ENCODE measurements at places on chromosomes 16 and 17.

- DNase-seq, result no peak
These were observed 41.7 kb downstream of the ANKRD11 start for GRCh38 chr16:89448656-89449055.

- DNase-seq, result no peak
These were observed 13.9 kb upstream of the KDM8 start for GRCh38 chr16:27189335-27189972.

DNA sequence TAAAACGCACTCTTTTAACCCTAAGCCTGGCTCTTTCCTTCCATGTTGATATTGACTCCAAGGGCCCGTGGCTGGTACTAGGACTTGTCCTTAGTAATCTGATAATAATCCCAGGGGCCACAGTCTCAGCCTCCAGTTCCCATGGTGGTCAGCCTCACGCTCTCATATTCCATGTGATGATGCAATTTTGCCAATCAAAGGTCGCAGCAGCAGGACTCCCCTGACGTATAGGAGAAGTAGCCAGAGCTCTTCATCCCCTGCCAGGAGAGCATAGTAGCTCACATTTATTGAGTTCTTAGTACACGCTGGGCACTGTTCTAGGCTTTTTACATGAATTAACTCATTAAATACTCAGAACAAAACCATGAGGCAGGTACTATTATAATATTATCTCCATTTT, 42.4 kb downstream of the CD300LF start:
- DNase-seq, result no peak

GRCh38 chr17:74918906-74919305, 4.1 kb downstream of the USH1G start:
- no peak for DNase-seq

- DNase-seq, result peak; percentile 94
These were observed 11.2 kb downstream of the GALK1 start for GRCh38 chr17:75753514-75754377.

DNA sequence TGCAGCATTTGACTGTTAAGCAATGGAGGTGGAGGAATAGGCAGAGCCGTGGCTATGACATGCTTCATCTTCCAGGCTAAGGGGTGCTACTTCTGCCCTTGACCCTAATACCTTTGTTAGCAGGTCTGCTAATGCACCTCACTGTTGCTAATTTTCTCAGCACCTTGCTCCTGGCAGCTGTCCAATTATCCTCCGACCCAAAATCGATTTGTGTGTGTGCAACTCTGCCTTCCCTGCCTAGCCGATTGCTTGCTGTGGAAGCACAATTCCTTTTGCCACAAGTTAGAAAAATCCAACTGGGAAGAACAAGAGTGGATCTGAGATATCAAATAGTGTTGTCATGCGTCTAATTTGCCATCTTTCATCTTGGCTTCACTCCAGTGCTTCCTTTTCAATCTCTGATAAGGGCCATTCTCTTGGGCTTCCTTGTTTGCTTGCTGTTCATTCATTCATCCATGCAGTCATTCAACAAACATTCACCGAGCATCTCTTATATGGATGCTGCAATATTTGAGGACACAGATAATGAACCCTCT, 422.8 kb downstream of the RBFOX1 start:
- no peak for DNase-seq

GRCh38 chr17:75144816-75145512, 9.3 kb downstream of the JPT1 start:
- no peak for DNase-seq

- DNase-seq, result no peak
These were observed 363.8 kb downstream of the PMP22 start for GRCh38 chr17:14901376-14901775.

DNA sequence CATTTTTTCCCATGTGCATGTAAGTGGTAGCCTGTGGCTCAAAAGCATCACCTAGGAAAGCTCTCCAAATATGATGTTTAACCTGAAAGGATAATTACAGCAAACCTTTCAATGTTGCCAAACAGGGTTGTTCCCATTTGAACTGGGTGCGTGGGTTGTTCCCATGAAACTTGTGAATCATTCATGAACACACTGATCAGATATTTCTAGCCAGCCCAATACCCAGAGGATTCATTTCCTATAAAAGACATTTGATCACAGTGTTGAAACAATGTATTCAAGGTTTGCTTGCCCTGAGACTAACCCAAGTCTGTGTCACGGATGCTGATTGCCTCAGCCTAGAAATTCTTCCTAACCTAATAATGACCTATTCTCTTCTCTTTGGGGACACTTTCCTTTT, 12.9 kb downstream of the KRT39 start:
- no peak for DNase-seq

DNA sequence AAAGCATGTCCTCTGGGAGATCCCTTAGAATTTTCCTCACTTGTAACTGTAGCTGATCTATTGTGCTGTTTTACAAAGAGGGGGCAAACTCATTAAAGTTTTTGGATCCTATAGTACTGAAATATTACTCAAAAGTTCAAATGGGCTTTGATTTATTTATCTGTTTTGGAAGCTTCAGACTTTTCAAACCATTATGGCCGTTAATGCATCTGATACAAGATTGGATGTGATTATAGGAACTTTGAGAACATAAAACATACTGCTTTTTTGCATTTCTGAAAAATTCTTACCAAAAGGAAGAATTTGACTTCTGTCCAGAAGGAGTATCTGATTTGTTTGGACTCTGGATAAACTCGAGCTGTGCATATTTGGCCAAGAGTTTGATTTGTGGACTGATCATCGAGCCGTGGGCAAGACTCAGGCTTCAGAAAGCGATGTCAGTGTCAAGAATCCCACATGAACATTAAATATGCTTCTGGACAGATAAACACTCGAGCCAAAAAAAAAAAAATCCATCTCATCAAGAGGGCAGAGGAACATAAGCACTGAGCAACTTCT, 8.2 kb upstream of the MARCHF10 start:
- no peak for DNase-seq

- DNase-seq, result peak; percentile 83
These were observed 7.9 kb downstream of the KDM6B start for GRCh38 chr17:7841915-7842379.

- no peak for DNase-seq
These were observed 123.4 kb downstream of the CLEC16A start for GRCh38 chr16:11067697-11068141.

DNA sequence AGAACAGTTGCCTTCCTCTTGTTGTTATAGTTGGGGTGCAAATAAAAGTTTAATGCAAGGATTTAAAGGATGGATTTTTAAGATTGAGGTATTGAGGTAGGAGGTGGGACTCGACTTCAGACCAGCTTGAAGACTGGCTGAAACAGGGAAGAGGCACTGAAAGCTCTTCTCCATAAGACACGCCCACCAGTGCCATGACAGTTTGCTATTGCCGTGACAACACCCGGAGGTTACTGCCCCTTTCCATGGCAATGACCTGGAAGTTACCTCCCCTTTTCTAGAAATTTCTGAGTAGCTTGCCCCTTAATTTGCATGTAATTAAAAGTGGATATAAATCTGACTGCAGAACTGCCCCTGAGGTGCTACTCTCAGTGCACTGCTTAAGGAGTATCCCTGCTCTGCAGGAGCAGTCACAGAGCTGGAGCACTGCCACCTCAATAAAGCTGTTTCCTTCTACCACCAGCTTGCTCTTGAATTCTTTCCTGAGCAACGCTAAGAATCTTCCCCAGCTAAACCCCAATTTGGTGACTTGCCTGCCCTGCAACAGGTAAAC, 122.6 kb downstream of the SHISA6 start:
- no peak for DNase-seq

DNA sequence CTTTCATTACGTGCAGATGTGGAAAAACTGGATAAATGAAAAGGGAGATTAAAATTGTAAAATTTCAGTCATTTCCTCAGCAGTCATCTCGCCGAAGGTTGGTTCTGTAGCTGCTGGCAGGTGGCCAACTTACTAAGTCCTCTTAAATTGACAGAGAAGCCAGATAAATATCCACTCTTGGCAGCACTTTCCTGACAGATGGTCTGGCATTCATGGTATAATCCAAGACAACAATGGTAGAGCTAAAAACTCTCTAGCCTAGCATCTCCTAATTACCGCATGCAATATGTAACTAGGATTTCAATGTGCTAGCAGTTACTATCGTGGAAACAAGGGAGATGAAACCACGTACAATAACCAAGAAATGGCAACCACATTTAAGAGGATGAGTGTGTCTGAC, 306.3 kb downstream of the CNTNAP4 start:
- no peak for DNase-seq

DNA sequence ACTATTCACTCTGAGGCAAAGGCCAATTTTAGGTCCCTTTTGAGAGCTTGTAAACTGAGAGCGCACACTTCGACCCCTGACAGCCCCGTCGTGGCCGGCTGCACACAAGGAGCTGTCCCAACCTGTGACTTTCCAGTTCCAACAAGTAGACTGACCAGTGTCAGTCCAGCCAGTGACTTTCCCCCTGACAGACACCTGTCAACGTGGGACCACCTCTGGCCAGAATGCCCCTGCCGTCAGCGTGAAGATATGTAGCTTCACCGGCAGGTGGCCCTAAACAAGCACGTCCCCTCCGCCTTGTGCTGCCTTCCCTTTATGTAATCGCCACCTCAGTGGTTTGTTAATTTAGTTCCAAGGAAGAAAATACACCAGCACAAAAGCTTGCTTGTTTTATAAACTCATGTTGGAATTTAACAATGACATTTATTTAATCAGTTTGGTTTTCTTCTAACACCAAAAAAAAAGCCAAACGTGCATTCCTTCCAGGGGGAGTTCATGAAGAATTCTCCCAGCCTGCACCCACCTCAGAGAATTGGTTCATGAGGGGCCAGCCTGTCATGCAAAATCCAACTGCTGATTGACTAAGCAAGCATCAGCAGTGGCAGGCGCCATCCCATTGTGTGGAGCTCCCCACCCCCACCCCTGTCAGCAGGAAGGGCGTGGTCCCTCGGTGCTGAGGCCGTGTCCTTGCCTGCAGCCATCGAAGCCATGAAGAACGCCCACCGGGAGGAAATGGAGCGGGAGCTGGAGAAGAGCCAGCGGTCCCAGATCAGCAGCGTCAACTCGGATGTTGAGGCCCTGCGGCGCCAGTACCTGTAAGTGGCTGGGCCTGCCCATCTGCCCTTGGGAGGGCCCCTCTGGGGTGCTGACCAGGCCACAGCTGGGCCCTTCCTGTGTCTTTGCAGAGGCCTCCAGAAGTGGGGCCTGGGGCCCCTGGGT, 33.9 kb downstream of the PLD6 start:
- no peak for DNase-seq

- no peak for DNase-seq
These were observed 6.4 kb downstream of the CASKIN2 start for GRCh38 chr17:75508931-75509361.
